ENCODE measurements at places on chromosomes 1 and 21.

DNA sequence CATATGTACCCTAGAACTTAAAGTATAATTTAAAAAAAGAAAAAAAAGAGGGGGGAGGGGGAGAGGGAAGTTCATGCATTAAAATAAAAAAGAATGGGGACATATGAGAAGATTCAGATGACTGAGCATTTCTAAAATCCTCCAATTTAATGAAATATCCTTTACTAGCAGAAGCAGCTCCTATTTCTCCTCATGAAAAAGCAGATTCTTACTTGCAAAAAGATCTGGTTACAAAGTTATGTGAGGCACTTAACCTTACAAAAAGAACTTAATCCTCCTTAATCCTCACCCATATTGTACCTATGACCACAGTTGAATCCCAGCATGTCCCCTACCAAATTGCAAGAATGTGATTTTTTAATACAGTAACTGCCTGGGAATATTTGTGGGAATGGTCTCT, 298.5 kb downstream of the SRGAP2C start:
- no peak overlapping the region for H3K27ac ChIP-seq
- no peaks in the 10 kb centered on the region for H3K36me3 ChIP-seq
- no peak for DNase-seq
- H3K4me1 ChIP-seq: peaks cover 11% of the 10 kb centered on the region
- H3K4me3 ChIP-seq: no peak overlapping the region

- peaks cover 6% of the 10 kb centered on the region for H3K27me3 ChIP-seq
- no peak overlapping the region for H3K4me3 ChIP-seq
- no peak for DNase-seq
- H3K27ac ChIP-seq: no peak overlapping the region
Measured at GRCh38 chr1:169044971-169045370, 61.5 kb upstream of the ATP1B1 start.

GRCh38 chr1:226216056-226216455, 7.4 kb upstream of the MIXL1 start:
- H3K27ac ChIP-seq: no peak overlapping the region
- peaks cover 5% of the 10 kb centered on the region for H3K4me1 ChIP-seq
- H3K27me3 ChIP-seq: peaks cover 4% of the 10 kb centered on the region
- H3K4me3 ChIP-seq: no peak overlapping the region

DNA sequence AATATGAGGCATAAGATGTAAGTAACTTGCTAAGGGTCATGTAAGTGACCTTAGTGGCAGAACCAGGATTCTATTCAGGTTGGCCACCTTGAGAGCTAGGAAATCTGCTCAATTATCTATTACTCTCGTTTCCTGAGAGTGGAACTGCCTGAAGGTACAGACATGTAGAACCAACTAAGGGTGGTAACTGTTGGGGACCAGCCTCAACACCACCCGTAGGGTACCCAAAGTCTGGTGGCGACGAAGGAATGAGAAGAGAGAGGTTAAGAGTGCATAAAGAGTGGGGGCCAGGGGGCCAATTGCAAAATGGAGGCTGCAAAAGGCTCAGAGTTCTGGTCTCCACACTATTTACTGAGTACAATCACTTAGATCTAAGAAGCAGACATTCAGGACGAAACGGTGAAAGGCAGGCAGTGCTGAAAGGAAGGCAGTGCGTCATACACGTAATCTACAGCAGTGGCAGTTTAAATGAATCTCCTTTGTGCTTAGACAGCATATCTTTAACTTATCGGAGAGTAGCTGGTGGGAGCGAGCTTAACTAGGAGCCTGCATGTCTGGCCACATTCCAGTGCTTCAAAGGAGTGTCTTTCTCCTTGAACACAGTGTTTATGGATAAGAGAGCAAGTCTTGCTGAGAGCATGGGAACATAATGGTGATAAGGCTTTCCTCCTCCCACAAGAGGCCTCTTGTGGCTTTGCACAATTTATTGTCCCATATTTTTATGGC, 25.0 kb downstream of the SRSF4 start:
- H3K36me3 ChIP-seq: peaks cover 28% of the 10 kb centered on the region
- no peaks in the 10 kb centered on the region for H3K27me3 ChIP-seq
- H3K4me3 ChIP-seq: no peak overlapping the region
- no peak for DNase-seq
- H3K4me1 ChIP-seq: peaks cover 6% of the 10 kb centered on the region

- H3K36me3 ChIP-seq: no peaks in the 10 kb centered on the region
- peaks cover 14% of the 10 kb centered on the region for H3K27me3 ChIP-seq
- H3K4me3 ChIP-seq: no peak overlapping the region
- peaks cover 20% of the 10 kb centered on the region for H3K4me1 ChIP-seq
- H3K27ac ChIP-seq: no peak overlapping the region
- DNase-seq: no peak
Measured at GRCh38 chr21:37551331-37551992, 184.9 kb downstream of the DYRK1A start.

DNA sequence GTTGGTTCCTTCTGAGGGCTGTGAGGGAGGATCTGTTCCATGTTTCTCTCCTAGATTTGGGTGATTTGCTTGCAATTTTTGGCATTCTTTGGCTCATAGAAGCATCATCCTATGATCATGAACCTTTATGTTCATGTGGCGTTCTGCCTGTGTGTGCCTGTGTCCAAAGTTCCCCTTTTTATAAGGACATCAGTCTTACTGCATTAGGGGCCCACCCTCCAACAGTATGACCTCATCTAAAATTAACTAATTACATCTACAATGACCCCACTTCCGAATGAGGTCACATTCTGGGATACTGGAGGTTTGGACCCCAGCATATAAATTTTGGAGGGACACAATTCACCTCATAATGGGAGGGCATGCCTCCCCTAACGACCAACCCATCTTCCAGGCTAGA, 12.8 kb upstream of the CAMK1G start:
- peaks cover 46% of the 10 kb centered on the region for H3K4me1 ChIP-seq
- H3K27me3 ChIP-seq: peaks cover 17% of the 10 kb centered on the region
- no peak for DNase-seq
- H3K36me3 ChIP-seq: no peaks in the 10 kb centered on the region
- H3K4me3 ChIP-seq: no peak overlapping the region

- no peak for DNase-seq
- no peak overlapping the region for H3K4me3 ChIP-seq
- H3K36me3 ChIP-seq: no peaks in the 10 kb centered on the region
- peaks cover 41% of the 10 kb centered on the region for H3K4me1 ChIP-seq
Measured at GRCh38 chr1:31980835-31981455, 32.7 kb upstream of the KHDRBS1 start.

DNA sequence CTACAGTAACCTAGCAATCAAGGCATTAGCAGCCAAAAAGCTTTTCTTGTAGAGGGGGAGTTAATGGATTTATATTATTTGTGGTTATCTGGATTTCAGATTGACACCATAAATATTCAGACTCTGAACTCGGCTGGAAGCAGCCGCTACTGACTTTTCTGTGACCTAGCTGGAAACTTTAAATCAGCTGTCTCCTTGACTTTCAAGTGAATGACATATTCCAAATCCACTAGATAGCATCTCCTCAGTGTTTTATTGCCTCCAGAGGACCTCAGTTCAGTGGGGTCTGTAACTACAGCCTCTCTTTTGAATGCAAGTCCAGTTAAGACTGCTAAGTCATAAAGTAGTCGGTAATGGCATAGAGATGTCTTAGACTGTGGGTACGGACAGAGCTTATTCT, 448.5 kb downstream of the NUF2 start:
- no peak for DNase-seq
- H3K27me3 ChIP-seq: peaks cover 3% of the 10 kb centered on the region
- H3K4me1 ChIP-seq: peaks cover 26% of the 10 kb centered on the region

GRCh38 chr21:33554236-33554981, 11.6 kb downstream of the SON start:
- H3K4me3 ChIP-seq: no peak overlapping the region
- H3K4me1 ChIP-seq: peaks cover 33% of the 10 kb centered on the region
- H3K27me3 ChIP-seq: peaks cover 8% of the 10 kb centered on the region
- H3K27ac ChIP-seq: no peak overlapping the region
- peaks cover 82% of the 10 kb centered on the region for H3K36me3 ChIP-seq

Data from HFFc6 (cell line).